ENCODE measurements at places on chromosomes 12 and 14.

GRCh38 chr12:101780599-101780998, 41.3 kb upstream of the SYCP3 start:
- DNase-seq = no peak

DNA sequence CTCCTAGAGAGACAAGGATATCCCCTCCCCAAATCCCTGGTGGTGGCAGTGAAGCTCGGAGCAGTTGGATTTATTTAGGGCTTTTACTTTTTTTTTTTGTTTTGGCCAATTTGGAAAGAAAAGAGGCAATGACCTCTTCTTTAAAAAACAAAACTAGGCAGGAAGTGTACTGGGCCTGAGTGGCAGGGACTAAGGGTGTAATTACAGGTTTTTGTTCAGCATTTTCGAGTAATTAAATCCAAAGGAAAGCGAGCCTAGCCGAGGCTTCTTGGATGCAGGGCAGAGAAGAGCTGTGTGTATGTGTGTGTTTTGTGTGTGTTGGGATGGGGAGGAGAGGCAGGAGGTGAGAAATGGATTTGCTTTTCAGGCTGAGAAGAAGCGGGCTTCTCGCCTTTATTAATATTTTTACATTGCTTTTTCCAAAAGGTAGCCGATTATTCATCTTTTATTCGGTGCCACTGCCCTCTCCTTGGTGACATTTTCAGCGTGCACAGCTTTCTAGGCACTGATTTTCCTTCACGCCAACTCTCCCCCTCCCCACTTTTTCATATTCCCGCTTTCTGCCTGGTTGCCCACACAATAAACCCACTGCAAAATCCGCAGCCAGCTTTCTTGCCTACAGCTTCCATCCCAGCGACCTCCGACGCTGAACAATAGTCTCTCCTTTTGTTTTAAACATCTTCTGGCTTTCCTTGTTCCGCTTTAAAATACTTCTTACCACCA, 8.9 kb upstream of the IRF2BPL start:
- DNase-seq = no peak

DNA sequence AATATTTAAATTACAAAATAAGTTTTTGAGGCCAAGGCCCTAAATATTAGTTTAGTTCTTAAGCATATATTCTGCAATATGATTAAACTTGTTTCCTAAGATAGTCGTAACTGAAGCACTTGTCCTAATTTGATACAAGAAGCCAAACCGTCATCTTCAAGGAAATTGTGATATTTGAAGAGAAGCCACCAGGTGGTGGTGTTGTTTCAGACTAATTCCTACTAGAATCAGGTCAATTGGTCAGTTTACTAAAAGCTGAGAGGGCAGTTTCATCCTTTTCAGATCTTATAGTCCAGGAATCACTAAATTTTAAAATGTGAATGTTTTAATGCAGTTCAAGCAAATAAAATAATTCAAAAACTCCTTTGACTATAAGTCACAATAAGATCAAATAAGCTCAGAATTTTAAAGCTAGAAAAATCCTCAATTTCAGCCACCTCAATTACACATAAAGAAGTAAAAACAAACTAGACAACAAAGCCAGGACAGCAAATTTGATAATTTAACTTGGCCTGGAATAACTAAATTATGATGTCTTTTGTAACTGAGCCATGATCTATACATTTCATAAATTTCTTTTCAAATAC, 7.1 kb upstream of the ARL1 start:
- DNase-seq = no peak

- DNase-seq = no peak
Observed at GRCh38 chr12:73452672-73453469, 1084.8 kb upstream of the ATXN7L3B start.

DNA sequence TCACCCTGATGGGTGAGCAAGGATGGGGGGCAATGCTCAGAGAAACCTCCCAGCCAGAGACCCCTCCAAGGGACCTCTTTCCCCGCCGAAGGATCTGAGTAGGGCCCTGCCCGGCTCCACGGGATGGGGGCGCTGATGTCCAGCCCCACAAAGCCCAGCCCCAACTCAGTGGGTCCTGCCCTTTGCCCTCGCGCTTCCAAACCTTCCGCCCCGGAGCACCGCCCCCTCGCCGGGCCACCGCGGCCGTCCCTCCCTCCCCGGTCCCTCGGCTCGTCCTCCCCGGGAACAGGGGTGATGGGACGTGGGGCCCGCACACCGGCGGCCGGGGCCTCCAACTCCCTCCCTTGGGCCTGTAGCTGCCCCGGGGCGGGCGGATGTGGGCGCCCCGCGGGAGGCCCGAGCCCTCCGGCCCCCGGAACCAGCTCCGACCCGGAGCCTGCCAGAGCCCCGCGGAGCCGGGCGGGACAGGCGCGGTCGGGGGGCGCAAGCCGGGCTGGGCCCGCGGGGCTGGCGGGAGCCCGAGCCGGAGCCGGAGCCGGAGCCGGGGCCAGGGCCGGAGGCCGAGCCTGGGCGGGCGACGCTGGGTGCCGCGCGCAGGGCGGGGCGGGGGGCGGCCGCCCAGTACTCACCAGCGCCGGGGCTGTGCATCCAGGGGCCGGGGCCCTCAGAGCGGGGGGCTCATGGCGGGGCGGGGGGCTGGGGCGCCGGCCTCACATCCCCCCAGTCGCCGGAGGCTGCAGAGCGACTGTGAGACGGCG, 386 bp downstream of the HDAC7 start:
- DNase-seq = no peak

DNA sequence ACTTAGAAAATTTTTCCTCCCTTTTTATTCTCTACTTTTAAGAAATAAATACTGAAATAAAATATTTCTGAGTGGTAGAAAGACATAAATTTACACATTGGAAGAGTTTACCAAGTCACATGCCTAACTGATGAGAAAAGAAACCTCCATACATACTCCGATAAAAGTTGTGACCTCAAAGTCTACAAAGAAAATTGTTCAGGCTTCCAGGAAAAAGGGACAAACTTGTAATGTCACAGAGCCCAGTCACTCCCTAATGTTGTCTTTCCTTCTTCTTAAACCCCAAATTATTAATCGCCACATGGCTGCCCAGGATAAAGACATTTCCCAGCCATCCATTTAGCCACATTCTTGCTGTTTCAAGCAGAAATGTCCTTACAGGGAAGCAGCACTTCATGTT, 455.3 kb downstream of the MDGA2 start:
- DNase-seq = no peak

- DNase-seq = no peak
Observed at GRCh38 chr14:95237121-95237957, 80.0 kb upstream of the DICER1 start.

DNA sequence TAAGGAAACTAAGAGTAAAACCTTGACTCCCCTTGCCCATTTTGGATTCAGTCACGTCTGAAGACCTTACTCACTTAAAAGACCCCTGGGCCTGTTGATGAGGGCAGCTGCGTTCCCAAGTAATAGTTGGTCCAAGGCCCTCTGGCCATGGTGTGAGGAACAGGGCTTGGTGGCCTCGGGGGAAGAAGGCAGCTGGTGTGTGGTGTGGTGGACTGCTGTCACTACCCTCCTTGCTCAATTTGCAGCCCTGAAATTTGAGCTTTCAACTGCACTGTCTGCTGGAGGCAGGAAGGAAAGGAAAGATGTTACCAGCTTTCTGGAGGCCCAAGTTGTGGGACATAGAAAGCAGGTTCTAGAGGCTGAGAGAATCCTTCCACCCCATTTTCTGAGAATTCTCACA, 128.2 kb downstream of the SLC38A6 start:
- DNase-seq = no peak

DNA sequence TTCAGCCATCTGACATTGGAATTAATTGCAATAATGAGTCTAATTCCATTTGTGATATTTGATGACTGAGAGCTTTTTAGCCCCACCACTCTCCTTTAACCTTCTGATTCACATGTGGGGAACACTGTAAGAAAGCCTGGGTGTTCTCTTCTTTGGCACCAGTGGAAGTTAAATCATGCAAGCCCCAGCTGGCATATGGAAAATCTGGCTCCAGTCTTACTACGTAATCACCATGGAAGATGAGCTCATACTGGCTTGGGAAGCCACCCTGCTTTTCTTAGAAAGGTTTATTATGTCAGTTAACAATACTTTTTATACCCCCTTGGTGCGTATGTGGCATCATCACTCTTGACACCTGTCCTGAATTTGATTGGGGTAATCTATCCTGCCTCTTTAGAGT, 479.3 kb downstream of the SLC16A7 start:
- DNase-seq = no peak

- no peak for DNase-seq
Observed at GRCh38 chr12:69701826-69702225, 2.7 kb upstream of the BEST3 start.

GRCh38 chr12:109624467-109624866, 50.9 kb downstream of the MVK start:
- DNase-seq = no peak

GRCh38 chr14:101821528-101821927, 60.0 kb downstream of the PPP2R5C start:
- no peak for DNase-seq

- DNase-seq = no peak
Observed at GRCh38 chr12:125579916-125580315, 514.7 kb downstream of the AACS start.

DNA sequence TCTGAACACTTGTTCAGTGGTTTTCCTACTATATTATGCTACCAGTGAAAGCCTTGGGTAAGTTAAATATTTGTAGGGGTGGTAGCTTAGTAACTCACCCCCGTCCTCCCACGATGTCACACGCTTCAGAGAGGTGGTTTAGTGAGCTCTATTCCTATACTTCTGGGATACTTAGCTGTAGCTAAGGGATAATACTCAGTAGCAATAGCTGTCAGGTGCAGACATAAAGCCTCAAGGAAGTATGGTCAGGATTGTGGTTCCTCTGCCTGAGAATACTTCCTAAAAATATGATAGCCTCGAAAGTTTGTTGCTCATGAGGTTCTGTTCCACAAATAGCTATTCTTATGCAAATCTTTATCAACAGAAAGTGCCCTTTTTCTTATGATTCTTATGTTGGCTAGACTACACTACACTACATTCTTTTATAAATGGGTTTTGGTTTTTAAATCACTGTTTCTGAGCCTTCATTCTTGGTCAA, 11.9 kb downstream of the DLST start:
- DNase-seq = no peak

- no peak for DNase-seq
Observed at GRCh38 chr14:104294983-104295680, 156.7 kb downstream of the KIF26A start.
